RPMI8226 (cell line): ENCODE measurements at places on chromosomes 2 and 18.
A peak's percentile ranks its signal among the peaks of the same experiment; 100 is the strongest.

DNA sequence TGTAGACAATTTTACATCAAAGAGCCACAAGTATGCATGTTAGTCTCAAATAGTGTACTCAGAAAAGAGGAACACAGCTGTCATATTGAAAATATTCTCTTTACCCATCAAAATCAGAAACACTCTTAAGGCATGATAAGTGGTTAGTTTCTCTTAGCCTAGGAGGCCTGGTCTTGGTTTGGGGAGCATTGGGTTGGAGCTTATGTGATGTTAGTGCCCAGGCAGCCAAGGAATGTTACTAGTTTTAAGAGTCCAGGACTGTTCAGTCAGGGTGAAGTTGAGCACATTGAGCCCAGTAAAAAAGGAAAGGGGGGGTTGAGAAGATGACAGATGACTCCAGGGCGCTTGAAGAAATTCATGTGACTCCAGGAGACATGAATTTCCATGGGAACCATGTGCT lies 340.6 kb downstream of the HRH4 start:
- DNase-seq: no peak

- DNase-seq: no peak
These were observed 9.8 kb upstream of the TBR1 start for GRCh38 chr2:161406316-161406715.

DNA sequence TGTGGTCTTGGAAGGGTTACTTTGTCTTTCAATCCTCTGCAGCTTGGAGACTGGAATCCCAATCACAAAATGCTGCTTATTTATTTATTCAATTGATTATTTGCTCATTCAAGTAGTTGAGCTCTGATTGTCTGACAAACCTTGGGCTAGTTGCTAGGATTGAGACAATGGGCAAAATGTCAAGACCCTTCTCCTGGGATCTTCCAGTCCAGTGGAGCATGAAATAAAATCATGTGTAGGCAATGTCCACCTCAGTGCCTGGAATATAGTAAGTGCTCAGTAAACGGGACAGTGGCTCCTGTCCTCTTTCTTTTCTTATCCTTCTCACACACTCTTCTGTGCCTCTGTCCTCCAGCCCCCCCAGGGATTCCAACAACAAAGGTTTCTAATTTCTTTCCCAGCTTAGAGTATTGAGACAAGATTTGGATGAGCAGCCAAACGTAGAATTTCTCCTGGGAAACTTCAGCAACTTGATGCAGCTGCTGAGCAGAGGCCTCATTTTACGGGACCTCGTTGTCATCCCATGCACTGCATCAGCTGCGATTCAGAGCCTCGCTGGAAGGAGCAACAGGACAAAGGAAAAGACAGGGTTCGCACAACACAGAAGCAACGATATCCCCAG lies 545.0 kb downstream of the SOX11 start:
- no peak for DNase-seq

DNA sequence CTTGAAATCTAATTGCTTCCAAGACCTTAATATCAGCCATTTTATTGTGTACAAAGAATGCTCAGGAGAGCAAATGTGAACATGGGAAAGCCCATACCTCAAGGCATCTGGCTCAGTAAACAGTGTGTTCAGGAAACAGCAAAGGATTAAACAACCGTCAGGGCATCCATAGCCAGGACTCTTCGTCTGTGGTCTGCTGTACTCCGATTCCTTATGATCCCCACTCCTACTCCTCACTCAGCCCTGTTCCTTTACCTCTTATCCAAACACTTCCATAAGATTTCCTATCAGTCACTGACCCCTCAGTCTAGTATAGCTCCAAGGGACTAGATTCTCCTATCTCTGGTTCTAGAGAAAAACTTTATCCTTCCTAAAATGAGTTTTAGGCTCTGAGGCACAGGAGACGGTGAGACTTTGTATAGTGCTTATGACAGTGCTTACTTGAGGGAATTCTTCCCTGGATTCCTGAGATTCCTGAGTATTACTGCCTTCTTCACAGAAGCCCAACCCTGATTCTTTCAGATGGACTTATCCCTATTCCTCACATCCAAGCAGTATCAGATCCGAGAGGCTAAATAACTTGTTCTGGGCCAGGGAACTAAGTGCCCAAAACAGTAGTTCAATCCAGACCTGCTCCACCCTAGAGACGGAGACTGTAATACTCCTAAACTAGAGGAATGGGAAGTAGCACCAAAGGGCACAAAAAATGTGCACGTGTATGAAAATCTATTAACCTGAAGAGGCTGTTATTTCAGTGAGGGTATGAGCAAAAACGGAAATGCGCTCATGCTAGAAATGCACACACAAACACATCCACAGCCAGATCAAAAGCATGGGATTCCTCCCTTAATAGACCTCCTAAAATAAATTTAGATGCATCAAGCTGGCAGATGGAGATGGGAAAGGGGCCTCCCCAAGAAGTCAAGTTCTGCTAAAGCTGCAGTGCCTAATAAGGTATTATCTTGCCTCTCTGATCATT lies 42.1 kb upstream of the SIGLEC15 start:
- DNase-seq: no peak

GRCh38 chr2:74602586-74603281 lies 45.4 kb downstream of the M1AP start:
- no peak for DNase-seq

DNA sequence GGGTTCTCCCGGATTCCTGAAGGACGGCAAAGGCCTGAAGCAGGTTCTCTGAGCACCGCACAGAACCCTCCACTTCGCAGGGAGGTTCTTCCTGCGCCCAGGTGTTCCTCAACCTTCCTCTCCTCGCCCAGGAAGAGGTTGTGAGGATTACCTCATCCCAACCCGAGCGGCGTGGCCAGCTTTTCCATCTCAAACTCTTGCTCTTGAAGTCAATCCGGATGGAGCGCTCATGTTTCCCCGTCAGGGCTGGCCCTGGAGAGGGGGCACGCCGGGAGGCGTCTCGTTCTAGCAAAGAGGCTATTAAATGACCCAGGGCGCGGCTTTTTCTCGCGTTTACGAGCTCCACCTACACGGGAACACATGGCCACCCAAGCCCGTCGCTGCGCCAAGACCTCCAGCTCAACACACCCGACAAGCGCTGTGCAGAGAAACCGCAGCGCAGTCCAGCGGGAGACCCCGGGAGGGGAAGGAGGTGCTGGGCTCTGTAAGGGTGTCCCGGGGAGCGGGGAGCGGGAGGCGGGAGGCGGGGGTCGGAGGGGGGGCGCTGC lies 540 bp upstream of the RAB10 start:
- DNase-seq: peak; percentile 84

DNA sequence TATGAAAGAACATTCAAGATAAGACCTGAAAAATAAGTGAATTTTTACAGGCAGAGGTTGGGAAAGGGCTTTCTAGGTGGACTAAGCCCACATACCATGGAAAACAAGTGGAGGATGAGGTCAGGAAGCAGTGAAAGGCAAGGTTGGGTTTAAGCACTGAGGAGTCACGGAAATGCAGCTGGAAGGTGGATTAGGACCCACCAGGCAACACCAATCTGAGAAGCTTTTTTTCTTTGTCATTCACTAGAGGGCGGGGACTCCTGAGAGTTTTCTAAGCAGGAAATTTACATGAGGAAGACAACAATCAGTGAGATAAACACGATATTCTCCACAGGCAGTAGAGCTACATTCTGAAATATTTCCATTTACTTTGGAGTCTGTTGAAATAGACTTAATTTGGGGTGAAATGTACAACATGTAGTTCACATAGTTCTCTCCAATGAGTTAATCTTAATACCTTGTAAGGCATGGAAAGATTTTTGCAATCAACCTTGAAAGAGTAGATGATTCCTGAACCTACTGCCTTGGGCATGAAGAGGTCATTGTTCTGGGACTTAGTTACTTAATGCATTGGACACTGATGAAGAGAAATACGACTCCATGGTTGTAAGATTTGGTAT lies 40.7 kb downstream of the VIT start:
- DNase-seq: no peak

DNA sequence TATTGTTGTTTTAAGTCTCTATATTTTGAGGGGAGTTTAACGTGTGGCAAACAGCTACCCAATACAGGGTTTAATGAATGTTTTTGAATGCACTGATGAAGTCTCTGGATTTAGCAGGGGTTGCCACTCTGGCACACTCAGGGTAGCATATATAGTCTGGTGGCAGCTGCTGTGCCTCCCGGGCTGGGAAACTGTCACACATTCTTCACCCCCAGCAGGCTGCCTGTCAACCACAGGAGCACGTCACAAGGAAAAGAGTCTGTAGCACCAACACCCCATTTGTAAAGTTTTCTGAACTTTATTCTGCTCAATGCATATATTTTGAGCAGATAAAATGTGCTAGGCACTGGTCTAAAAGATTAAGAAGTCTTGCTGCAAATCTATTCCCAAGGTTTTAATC lies 39.3 kb downstream of the NGEF start:
- no peak for DNase-seq

GRCh38 chr18:45061359-45061758 lies 380.7 kb downstream of the SETBP1 start:
- DNase-seq: no peak

GRCh38 chr2:199471443-199472057 lies 13.8 kb upstream of the SATB2 start:
- DNase-seq: peak; percentile 57

GRCh38 chr2:240467659-240468302 lies 32.3 kb downstream of the GPC1 start:
- DNase-seq: no peak

- no peak for DNase-seq
These were observed 72.7 kb downstream of the FAM228A start for GRCh38 chr2:24247592-24247991.

DNA sequence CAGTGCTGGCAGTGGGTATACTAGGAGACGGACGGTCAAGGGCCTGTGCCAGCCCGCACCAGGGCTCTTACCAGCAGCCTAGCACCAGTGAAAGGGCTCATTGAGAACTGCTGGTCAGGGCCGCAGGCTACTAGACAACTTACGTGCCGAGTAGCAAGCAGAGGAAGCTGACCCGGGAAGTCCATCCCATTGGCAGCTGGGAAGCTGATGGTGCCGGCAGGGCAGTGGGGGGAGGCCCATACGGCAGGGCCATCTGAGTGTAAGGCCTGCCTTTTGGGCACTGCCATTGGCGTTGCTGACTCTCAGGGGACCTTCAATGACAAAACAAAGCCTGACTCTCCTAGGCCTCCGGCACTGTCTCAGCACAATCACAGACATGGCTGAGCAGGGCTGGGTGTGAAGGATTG lies 20.6 kb downstream of the EFR3B start:
- DNase-seq: no peak

- no peak for DNase-seq
These were observed 36.3 kb downstream of the VSNL1 start for GRCh38 chr2:17576802-17577201.

GRCh38 chr2:126914811-126915500 lies 16.3 kb downstream of the TEX51 start:
- no peak for DNase-seq

GRCh38 chr2:78309460-78309859 lies 716.0 kb upstream of the REG3G start:
- DNase-seq: no peak

GRCh38 chr2:38178556-38179419 lies 102.8 kb upstream of the CYP1B1 start:
- no peak for DNase-seq

DNA sequence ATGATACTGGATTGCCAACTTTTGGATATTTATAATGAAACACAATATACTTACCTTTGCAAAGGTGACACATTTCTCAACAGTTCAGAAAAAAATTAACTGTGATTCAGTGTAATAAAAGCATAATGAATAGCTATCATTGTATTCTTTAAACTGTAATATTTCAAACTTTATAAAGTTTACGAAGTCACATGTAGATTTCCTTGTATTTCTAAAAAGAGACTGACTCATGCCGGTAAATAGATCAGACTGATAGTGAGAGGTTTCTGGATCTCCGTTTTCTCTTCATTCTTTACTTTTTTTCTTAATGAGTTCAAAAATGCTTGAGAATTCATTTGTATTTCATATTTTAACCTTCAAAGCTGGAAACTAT lies 70.1 kb downstream of the EML4 start:
- no peak for DNase-seq

- DNase-seq: no peak
These were observed 88.5 kb upstream of the OTOS start for GRCh38 chr2:240229005-240229404.

GRCh38 chr2:62469548-62469947 lies 36.4 kb downstream of the TMEM17 start:
- peak; percentile 86 for DNase-seq

- DNase-seq: no peak
These were observed 352.6 kb downstream of the TNS1 start for GRCh38 chr2:217650229-217650628.

DNA sequence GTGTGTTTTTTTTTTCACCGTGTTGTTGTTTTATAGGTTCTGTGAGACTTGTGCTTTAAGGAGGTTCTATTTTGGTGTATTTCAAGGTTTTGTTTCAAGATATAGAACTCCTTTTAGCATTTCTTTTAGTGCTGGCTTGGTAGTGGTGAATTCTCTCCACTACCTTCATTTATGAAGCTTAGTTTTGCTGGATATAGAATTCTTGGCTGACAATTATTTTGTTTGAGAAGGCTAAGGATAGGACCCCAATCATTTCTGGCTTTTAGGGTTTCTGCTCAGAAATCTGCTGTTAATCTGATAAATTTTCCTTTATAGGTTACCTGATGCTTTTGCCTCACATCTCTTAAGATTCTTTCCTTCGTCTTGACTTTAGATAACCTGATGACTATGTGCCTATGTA lies 66.8 kb downstream of the MSTN start:
- no peak for DNase-seq

GRCh38 chr18:46134920-46135675 lies 30.9 kb downstream of the HAUS1 start:
- DNase-seq: peak; percentile 67

GRCh38 chr2:216992056-216992675 lies 132.3 kb upstream of the TNP1 start:
- no peak for DNase-seq

DNA sequence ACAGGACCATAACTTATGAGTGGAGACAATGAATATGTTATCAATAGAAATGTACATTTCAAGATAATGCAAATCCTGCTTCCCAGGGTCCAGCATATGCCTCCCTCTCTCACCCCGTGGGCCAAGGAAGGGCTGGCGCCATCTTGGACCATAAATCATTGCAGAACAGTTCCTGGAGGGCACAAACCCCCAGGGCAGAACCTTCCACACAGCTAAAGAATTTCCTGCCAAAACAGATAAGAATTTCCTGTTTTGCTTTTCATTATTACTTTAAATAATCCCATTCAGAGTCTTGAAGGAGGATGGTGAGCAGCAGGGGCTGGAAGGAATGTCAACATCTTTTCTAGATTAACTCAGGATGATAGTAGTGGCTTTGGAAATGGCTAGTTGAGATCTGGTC lies 53.7 kb downstream of the EHD3 start:
- no peak for DNase-seq

GRCh38 chr2:189960346-189960745 lies 102.2 kb downstream of the MSTN start:
- DNase-seq: no peak

DNA sequence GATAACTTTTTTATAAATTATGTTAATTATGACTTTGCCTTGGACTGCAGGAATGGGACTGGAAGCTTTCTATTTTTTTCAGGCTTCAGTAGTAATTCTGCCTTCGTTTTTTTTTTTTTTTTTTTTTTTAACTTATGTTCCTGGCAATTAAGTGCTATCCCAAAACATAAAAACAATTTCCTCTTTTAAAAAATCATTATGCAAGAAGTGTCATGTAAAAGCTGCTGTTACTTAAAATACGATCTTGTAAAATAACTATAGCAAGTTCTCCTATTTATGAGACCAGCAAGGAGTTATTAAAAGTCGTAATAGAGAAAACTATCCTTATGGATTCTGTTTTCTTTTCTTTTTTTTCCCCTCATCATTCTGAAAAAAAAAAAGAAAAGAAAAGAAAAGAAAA lies 301.6 kb upstream of the FBXO11 start:
- no peak for DNase-seq

GRCh38 chr2:212208467-212208866 lies 330.1 kb downstream of the ERBB4 start:
- DNase-seq: no peak

GRCh38 chr2:9809064-9809356 lies 34.3 kb upstream of the TAF1B start:
- DNase-seq: no peak
